ENCODE measurements at places on chromosomes 6 and 20. TPM values are rescaled to one million over a fixed set of nuclear protein-coding genes. Genes with fewer than 3 reads are reported as not detected.
A peak's percentile ranks its signal among the peaks of the same experiment; 100 is the strongest.

SESN1 gene
- total RNA-seq = 26.0 TPM

GMPR gene
- total RNA-seq = 51.4 TPM

- no peak for DNase-seq
- H3K4me3 ChIP-seq = no peak overlapping the region
- no peaks in the 10 kb centered on the region for H3K27me3 ChIP-seq
Measured at GRCh38 chr6:21633511-21634109, 40.1 kb downstream of the SOX4 start.

DNA sequence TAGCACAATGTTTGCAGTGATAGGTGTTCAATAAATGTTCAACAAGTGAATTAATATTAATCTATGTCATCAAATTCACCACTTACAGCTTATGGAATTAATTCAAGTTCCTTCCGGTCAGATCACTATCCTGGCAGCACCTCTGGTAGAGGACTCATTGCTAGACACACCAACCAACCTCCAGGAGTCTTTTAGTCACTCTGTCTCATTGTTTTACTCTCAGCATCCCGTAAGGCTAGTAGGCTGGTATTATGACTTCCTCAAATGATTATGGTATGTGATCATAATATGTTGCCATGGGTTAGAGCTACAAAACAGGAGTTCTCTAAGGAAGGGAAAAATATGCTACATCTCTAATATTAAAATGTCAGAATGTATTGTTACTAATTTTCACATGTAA, 21.7 kb upstream of the MMS22L start:
- no peaks in the 10 kb centered on the region for H3K27me3 ChIP-seq
- H3K36me3 ChIP-seq = no peaks in the 10 kb centered on the region
- no peak overlapping the region for H3K4me3 ChIP-seq
- H3K4me1 ChIP-seq = no peaks in the 10 kb centered on the region
- no peak for DNase-seq

GRCh38 chr6:79646006-79646405, 14.9 kb downstream of the SH3BGRL2 start:
- DNase-seq = no peak
- H3K4me1 ChIP-seq = peaks cover 5% of the 10 kb centered on the region
- no peak overlapping the region for H3K27ac ChIP-seq
- H3K4me3 ChIP-seq = no peak overlapping the region
- H3K27me3 ChIP-seq = no peaks in the 10 kb centered on the region
- no peaks in the 10 kb centered on the region for H3K36me3 ChIP-seq

DNAH8 gene
- total RNA-seq = 0.50 TPM

DNA sequence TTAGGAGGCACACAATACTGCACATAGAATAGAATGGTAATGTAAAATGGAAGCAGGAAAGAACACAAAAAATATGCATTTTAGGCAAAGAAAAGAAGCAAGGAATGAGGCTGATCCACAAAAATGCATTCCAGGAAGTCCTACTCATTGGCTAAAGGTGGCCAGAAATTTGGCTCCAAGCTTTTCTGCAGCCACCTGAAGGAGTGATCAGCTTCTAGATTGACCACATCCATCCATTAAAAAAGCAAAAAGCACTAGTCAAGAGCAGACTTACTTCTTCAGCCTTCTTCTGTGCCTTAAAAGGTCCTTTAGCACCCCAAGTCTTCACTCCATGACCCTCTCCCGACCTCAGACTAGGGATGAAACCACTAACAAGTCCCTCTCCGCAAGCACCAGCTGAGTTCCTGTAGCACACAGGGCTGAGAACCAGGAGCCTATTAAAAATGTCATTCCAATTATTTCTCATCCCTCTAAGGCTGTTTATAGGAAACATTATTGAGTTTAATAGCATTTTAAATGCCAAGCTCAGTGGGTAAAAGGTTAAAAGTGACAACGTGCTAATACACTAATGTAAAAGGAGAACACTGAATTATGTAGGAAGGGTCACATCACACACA, 36.5 kb downstream of the TRAM2 start:
- no peaks in the 10 kb centered on the region for H3K27me3 ChIP-seq
- no peak overlapping the region for H3K4me3 ChIP-seq
- DNase-seq = no peak
- no peaks in the 10 kb centered on the region for H3K36me3 ChIP-seq

GRCh38 chr6:31819871-31820299, 4.5 kb downstream of the HSPA1A start:
- peak overlapping the region; percentile 82 for H3K27ac ChIP-seq
- H3K36me3 ChIP-seq = no peaks in the 10 kb centered on the region
- H3K4me3 ChIP-seq = no peak overlapping the region
- DNase-seq = no peak

DNA sequence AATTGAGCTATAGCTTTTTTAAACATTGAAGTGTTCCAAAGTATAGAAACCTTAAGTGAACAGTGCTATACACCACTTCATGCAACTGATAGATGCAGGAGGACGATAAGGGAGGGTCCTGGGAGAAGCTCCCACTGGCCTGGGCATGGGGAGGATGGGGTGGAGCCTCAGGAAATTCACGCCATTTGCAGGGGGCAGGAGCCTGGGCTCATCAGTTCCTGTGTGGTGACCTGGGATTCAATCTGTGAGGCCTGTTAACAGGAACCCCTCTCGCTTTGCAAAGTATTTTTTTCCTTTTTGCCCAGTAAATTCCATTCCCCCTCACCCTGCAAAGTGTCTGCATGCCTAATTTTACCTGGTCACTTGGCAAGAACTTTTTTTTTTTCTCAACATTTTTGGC, 11.0 kb upstream of the ASCC3 start:
- no peak overlapping the region for H3K27ac ChIP-seq
- H3K4me3 ChIP-seq = no peak overlapping the region
- H3K27me3 ChIP-seq = no peaks in the 10 kb centered on the region

Measured in kidney (tissue), 22 donors.